OCI-LY7 (cell line): ENCODE measurements at places on chromosomes 2 and 18.

GRCh38 chr2:197261808-197262226, 48.8 kb downstream of the ANKRD44 start:
- peak; percentile 66 for DNase-seq

DNA sequence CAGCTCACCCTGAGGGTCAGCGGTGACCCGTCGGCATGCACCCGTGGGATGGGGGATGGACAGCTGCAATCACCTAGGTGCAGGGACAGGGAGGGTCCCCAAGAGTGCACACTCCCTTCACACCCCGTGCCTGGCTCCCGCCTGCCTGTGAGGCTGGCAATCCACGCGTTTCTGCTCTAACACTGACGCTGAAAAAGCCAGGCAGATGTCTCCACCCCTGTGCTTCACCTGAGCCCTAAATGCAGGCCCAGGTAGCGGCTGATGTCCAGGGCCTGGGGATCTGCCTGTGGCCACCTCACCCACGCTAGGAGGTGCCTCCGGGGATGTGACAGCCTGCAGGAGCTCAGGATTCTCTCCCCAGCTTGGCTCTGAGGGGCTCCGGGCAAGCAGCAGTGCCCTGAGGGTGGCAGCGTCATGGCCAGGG, 212.0 kb upstream of the SALL3 start:
- DNase-seq, result no peak

GRCh38 chr2:5713101-5713500, 20.9 kb downstream of the SOX11 start:
- no peak for DNase-seq

- DNase-seq, result no peak
These were observed 49.0 kb upstream of the DSG1 start for GRCh38 chr18:31268985-31269406.

DNA sequence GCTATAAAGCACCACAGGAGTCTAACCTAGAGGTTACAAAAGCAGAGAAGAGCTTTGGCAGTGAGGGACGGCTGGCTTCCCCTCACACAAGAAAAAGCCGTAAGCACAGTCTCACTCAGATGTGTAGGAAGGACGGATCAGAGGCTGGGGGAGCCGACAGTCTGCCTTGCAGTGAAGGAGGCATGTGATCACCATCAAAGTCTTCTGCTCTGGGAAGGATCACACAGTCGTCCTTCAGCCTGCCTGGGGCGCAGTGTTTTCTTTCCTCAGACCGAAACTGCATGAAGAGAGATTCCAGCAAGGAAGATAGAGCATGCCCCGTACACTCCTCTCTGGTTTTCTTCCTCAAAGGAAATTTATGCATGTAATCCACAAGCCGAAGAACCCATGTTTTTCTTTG, 24.1 kb downstream of the GATA6 start:
- no peak for DNase-seq

DNA sequence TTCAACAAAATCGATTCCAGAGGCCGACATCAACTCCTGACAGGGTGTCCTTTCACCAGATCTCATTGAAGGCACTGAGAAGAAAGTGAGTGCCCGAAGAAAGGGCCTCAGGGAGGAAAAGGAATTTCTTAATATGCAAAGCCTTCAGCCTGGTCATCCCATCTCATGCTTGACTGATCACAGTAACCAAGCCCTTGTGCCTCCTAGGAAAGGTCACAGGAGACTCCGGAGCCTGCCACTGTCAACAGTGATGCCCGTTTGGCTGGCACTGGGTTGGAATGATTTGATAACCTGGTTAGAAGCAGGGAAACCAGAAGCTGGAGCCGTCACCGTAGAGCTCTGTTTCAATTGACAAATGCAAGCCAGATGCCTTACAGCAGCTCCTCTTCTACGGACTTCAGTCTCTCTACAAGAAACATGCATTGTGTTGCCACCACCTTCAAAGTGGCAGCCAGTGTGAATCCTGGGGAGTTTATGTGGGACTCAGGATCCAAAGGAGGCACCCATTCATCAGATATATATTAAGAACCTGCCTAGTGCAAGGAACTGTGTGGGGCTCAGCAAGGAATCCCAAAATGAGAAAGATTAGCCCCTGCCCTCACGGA, 24.6 kb downstream of the COX7A2L start:
- DNase-seq, result no peak

DNA sequence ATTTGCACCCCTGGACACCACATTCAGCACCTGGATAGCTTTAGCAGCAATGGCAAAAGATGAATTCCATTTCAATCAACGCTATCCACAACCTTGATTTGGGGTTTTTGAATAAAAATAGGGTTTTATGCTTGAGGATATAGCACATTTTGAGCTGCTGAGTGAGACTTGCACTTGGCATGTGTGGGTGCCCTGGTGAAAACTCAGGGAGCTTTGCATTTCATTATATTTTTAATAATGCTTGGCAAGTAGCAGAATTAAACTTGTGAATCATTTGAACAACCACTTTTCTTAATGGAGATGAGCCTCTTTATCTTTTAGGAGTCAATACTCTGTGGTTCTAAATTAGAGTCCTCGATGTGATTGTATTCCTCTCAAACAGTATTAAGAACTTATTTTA, 252.4 kb downstream of the PLCL1 start:
- no peak for DNase-seq

GRCh38 chr2:2860589-2861300, 516.9 kb downstream of the EIPR1 start:
- DNase-seq, result no peak

GRCh38 chr2:131026919-131027318, 66.3 kb downstream of the FAM168B start:
- DNase-seq, result no peak

GRCh38 chr2:179139506-179139905, 89.6 kb upstream of the CCDC141 start:
- no peak for DNase-seq

GRCh38 chr2:64686283-64686956, 32.7 kb upstream of the SERTAD2 start:
- no peak for DNase-seq

DNA sequence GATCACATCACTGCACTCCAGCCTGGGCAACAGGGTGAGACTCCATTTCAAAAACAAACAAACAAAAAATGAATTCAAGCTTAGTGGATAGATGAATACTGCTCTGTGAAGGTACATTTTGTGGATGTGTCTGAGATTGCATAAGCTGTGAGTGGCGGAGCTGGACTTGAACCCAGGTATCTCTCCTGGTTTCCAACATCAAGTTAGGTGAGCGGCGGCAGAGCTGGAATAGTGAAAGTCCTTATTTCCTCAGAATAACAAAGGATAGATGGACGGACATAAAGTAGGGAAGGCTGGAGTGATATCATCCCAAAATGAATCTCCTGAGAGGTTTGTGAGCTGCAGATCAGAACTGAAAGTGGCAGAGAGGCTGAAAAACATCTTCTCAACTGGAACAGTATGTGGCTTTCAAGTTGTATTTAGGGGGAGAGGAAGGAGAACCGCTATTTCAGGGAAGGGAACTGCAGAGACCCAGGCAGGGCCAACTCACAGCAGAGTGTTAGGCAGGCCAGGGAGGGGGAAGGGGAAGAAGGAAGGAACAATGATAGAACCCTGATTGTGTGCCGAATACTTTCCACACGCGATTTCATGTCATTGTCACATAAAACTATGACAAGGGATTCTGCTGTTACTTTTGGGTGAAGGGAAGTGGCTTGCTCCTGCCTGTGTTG, 106.2 kb downstream of the LPIN1 start:
- no peak for DNase-seq

DNA sequence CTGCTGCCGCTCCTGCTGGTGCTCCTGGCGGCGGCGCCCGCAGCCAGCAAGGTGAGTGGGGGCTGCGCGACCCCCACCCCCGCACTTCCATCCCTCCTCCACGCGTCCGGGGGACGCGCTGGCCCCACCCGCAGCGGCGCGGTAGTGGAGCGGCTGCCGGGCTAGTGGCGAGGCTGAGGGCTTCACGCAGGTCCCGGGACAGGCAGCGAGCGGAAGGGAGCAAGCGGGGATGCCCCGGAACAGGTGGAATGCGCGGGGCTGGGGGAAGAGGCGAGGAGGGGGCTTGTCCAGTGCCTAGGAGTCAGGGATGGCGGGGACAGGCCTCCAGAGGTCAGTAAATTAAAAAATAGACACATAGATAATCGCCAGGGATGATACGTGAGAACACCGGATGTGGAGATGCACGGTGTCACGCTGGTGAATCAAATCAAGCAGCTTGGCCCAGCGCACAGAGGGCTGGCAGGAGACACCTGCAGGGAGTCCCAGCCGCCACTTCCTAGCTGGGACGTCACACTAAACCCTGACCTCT, 403 bp downstream of the COL4A3 start:
- peak; percentile 63 for DNase-seq

DNA sequence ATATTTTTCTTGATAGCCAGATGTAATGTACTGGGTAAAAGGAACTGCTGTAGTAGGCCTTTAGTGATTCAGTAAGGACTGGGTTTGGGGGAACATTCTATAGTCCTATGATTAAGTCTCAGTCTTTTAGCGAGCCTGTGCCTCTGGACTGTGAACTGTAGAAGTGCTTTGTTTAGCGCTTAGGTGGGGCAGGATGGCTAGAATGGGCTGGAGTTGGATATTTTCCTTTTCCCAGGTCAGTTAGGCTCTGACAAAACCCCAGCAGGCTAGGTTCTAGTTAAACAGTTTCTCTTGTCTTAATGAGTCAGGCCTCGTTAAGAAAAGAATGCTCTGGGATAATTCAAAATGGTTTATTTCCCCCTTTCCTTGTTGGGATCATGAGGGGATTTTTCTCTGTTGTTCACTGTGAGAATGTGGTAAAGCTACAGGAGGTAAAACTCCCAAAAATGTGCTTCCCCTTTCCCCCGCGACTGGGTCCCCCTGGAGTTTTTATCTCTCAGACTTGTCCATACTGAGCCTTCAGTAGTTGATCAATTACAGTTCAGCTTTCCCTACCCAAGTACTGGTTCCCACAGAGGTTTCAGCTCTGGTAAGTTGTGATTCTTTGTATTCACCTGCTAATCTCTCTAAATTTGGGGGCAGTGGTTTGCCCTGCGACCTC, 31.5 kb downstream of the EHBP1 start:
- no peak for DNase-seq

DNA sequence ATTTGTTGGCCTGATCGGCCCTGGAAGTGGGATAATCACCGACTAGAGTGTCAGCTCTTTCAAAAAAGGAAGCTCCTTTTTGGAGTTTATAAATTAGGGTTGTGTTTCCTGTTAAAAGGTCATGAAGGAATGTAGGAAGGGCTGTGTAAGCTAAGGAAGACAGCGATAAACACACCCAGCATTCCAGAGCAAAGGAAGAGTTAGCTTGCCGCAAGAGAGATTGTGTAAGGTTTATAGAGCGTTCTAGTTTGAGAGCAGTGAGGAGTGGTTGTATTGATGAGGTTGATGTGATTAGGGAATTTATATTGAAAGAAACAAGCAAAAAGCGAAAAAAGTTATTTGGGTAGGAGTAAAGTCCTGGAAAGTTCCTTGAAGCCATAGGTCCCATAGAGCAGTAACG, 3.5 kb upstream of the ILKAP start:
- no peak for DNase-seq

DNA sequence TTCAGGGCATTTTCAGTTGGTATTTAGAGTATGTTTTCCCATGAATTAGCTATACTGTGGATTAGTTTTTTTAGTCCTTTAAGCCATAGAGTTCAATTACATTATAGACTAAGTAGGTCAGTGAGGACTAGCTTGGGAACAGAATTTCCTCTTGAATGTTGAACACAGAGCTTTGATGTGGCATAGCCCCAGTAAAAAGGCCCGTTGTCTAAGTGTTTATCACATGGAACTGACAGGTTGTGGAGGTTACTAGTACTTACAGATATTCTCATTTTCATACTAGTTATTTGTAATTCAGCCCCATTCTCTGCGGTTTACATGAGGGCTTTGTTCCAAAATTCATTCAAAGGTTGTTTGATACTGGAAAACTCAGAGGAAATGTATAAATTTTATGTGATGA, 6.2 kb downstream of the INSIG2 start:
- no peak for DNase-seq

DNA sequence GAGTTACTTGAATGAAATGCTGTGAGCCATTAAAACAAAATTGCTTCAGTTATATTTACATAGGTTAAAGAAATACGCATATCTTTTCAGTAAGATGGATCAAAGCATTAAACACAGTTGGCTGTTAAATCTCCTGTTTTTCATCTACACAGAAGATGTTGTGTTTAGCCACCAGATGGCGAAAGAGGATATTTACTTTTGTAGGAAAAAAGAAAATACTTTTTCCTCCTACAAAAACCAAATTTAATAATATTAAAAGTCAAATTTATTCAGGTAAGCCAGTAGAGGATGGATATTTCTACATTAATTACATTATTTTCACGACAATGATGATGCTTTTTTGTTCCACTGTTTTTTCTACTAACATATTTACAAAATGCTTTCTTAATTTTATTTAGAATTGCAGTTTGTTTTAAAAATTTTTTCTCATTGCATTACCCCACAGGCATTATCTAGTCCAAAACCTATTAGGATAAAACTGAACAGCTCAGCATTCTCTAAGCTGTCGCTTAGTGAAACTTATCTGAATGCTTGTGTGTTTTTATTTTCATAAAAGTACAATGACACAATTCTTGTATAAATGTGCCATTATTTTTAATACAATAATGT, 173.7 kb downstream of the ASXL3 start:
- peak; percentile 46 for DNase-seq

GRCh38 chr2:32009516-32010256, 1.1 kb downstream of the MEMO1 start:
- DNase-seq, result peak; percentile 66

- no peak for DNase-seq
These were observed 100.3 kb downstream of the GREB1L start for GRCh38 chr18:21342372-21342771.

DNA sequence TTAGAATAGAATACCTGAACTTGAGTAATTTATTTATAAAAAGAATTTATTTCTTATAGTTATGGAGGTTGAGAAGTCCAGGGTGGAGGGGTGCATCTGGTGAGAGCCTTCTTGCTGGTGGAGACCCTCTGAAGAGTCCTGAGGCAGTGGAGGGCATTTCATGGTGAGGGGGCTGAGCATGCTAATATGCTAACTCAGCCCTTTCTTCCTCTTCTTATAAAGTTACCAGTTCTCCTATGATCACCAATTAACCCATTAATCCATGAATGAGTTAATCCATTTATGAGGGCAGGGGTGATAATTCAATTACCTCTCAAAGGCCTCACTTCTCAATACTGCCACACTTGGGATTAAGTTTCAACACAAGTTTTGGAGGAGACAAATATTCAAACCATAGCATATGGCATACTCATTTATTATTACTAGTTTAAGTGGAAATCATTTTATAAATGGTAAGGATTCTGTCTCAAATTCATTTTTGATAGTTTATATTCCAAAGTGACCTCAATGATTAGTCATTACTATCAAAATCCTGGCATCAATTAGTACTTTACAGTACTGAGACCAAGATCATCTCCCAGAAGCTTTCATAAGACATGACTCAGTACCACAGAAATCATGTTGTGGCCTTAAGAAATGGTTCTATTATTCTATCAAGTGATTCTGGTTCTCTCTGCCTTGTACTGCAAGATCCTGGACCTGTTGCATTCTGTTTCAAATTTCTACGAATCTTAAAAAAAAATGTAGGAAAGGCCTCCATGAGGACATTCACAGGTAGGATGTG, 5.5 kb downstream of the ZNF396 start:
- DNase-seq, result no peak

DNA sequence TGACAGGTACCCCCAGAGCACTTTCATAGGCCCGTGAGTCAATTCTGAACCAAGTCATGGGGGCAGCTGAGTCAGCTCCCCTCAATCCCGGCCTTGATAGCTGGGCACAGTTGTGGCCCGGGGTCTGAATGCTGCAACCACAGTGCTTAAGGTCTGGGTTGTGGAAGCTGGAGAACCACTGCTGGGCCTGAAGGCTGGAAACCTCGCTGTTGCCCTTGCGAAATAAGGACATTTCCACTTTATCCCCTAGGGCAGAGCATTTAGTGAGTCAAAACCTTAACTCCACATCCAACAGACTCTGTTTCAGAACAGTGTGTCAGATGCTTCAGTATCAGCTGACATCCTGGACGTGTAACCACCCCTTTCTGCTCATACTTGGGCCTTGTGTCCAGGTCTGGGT, 58.6 kb downstream of the SP110 start:
- DNase-seq, result no peak
